Iris pigment epithelial cell (primary cell): ENCODE measurements at places on chromosomes 6 and 20.
A peak's percentile ranks its signal among the peaks of the same experiment; 100 is the strongest.

DNA sequence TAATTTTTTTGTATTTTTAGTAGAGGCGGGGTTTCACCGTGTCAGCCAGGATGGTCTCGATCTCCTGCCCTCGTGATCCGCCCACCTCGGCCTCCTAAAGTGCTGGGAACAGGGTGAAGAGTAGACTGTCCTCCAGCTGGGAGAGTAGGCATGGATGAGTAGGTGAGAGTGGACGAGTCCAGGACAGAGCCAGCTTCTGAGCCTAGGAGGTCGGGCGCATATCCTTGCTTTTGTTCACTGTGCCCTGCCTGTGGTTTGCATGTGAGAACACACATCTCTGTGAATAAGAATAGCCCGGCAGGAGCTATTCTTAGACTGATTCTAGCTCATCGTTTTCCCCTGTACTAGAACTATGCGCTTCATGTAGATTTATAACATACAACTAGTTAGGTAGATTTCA lies 78.3 kb downstream of the RPP40 start:
- no peak for DNase-seq

GRCh38 chr6:8513174-8513573 lies 77.8 kb upstream of the SLC35B3 start:
- DNase-seq: no peak

DNA sequence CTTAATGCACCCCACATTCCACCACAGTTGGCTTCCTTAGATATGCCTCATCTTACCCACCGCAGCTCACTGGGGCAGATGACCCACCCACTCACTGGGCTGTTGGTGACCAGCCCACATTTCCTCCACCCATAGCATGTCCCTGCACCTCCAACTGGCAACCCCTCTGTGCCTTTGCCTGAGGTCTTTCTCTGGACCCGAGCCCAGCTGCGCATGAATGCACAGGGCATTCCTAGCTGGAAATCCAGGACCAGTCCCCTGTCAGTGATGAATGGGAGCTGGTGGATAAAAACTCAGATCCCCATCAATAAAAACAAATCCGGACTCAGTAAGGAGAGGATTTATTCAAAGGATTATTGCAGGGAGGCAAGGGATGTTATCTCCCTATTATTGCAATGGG lies 75.0 kb downstream of the ISM1 start:
- DNase-seq: no peak

DNA sequence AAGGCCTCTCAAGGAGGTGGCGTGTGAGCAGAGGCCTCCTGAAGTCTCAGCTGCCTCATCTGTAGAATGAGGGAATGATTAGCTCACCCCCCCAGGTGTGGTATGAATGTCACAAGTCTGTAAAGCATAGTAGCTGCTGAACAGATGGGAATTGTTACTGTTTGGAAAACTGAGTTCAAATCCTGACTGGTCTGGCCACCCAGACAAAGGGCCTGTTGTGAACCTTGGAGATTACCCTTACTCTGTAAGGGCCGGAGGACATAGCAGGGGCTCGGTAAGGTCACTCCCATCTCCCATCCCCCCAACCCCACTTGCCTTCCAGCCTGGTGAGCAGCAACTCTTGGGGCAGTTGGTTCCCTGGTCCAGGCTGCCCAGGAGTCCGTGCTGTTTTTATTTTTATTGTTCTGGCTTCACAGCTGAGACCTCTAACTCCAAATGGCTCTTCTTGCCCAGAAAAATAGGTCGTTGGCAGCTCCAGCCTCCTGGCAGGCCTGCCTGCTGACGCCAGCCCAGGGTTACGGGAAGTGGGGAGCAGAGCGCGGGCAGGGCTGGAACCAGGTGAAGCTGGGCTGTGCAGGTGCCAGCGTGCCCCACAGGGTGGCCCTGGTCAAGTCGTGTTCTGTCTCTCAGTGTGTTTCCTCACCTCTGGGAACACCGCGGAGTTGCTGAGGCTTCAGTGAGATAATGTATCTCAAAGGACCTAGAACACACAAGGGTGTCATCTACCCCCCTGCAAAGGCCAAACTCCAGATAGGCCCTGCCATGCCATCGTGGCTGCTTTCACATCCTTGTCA lies 4.5 kb upstream of the SIRPA start:
- no peak for DNase-seq

DNA sequence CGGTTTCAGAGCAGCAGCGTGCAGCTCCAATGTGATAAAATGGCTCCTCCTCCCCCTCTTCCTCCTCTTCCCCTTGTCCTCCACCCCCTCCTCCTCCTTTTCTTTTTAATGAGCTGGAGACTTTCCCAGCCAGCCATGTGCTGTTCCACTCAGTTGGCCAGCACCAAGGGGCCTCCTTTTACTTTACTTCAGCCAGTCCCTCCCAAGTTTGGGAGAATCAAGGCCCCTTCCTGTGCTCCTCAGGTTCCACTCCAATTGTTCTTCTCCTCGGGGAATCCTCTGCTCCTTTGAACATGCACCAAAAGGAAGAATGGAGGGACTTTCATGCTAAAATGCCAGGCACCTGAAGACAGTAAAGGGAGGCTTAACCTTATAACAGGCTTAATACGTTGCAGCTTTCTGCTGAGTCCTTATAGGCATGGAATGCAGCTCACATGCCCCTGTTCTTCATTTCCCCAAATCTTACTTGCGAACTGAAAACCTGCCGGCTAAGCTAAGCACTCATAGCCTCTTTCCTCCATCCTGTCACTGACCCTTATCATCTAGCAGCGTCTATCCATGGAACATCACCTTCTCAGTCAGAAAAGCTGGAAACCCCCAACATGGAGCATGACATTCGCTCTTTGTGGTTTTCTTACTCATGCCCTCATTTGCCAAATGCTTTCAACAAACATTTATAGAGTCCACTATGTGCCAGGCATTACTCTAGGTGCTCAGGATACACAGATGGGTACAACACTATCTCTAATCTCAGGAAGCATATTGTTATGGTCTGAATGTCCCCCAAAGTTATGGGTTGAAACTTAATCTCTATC lies 170.6 kb downstream of the PHACTR1 start:
- peak; percentile 7 for DNase-seq
